ENCODE measurements at places on chromosomes 1 and 21.

DNA sequence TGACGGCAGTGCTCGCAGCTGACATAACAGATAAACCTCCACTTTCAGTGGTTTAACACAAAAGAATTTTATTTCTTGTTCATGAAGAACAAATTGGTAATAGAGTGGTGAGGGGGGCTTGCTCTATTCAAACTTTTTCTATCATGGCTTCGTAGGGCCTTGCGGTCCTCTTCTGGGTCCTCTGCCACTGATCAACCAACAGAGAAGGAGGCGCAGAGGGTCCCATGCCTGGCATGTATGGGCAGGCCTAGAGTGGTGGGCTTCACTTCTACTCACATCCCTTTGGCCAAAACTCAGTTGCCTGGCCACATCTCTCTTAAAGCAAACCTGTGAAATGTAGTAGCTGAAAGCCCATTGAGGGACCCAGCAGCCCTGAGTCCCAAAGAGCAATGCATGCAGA lies 460.5 kb downstream of the SIPA1L2 start:
- DNase-seq = no peak

DNA sequence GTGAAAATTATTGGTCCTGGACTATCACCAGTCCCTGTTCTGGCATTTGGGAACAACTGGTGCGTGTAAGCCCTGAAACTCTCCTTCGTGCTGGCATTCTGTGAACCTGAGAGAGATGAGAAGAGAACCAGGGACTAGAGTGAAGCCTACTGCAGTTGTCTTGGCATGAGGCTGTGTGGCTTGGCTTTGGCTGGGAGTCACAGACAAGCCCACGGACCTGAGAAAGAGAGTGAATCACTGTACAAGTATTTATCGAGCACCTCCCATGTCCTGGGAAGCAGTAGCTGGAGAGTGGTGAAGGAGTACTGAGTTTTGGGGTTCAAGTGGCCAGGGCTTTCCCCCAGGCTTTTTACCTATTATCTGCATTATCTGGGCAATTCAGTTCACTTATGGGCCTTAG lies 63.3 kb downstream of the FGGY start:
- no peak for DNase-seq

DNA sequence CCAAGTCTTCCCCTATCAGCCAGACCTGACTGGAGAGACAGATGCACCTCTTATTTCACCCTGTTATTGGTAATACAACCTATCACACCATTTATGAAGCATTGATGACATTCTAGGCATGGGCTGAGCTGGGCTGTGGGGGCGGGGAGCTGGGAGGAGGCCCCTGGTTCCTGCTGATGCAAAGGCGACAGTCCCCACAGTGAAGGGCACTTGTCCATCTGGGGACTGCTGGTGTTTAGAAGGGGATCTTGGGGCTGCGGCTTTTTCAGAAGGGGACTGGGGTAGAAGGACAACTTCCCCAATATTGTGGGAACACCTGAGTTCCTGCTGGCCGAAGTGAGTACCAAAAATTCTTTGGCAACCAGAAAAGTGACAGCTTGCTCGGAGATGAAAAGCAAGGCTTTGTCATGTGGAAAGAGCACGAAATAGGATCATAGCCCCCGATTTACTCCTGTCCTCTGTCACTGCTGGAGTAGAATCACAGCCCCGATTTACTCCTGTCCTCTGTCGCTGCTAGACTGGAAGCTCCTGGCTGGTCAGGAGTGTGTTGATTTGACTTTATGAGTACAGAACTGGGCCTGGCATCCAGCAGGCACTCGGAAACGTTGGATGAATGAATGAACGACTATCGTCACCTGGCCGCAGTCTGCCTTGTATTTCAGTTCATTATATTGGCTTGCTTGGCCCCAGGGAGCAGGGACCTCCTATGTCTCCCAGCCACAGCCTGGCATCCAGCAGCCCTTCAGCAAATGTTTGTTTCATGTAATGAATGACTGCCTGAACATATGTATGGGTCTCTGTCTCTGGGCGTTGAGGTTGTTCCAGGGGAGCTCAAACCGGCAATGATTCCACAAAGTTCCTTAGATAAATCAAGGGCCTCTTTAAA lies 16.5 kb upstream of the ETV3L start:
- DNase-seq = no peak

- no peak for DNase-seq
These were observed 109.5 kb downstream of the TRABD2B start for GRCh38 chr1:47887475-47888293.

GRCh38 chr1:100423832-100424337 lies 71.6 kb downstream of the CDC14A start:
- DNase-seq = peak; percentile 55

GRCh38 chr1:10723317-10723716 lies 73.1 kb downstream of the CASZ1 start:
- no peak for DNase-seq

DNA sequence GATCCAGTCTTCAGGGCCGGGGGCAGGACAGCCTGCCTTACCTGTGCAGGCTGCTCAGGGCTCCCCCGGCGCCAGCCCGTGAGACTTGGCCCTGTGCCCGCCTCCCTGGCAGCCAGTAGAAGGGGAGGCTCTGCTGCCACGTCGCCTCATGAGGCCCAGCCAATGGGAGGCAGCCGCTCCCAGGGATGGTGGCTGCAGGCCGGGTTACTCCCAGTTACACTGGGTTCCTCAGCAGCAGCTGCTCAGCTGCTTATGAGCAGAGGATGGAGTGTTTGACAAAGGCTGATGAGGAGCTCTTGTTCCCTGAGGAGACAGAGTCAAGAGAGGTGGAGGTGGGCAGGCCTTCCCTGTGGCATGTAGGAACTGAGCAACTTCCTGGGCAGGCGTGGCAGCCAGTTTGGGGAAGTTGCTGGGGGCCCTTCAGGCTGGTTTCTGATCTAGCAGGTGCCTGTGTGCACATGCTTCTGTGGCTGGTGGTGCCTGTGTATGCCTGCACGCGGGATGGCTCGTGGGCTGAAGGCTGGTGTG lies 5.5 kb downstream of the MFSD2A start:
- DNase-seq = peak; percentile 52

GRCh38 chr1:61645476-61645875 lies 79.5 kb downstream of the TM2D1 start:
- DNase-seq = no peak

- DNase-seq = no peak
These were observed 39.2 kb downstream of the CAMK2N1 start for GRCh38 chr1:20446796-20447195.

DNA sequence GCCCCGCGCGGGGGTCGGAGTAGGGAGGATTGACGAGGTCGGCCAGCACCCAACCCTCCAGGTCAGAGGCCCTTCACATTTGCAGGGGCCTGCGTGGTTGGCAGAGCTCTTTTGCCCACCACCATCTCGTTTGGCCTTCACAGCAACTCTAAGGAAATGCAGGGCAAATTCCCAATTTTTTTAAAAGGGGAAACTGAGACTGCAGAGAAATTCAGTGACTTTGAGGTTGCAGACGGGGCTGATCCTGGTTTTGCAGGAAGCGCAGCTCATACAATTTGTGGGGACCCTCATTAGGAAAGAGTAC lies 430 bp upstream of the ACBD3 start:
- DNase-seq = no peak

GRCh38 chr21:38985568-38986378 lies 180.0 kb downstream of the ETS2 start:
- DNase-seq = no peak

DNA sequence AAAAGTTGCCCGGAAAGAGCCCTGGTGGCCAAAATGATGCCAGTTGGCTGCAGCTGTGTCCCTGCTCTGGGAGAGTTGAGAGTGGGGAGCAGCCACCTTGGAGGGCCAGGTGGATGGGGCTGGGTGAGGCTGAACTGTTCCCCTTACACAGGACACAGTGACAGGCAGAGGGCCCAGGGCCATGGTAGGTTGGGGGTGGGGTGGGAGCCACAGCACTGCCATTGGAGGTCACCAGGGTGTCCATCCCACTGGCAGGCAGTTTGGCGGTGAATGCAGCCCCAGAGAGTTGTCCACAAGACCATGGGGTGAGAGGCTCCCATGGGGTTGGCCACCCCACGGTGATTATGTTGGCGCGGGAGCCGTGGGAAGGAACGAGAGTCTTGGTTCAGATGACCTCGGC lies 87.7 kb downstream of the POFUT2 start:
- DNase-seq = no peak

DNA sequence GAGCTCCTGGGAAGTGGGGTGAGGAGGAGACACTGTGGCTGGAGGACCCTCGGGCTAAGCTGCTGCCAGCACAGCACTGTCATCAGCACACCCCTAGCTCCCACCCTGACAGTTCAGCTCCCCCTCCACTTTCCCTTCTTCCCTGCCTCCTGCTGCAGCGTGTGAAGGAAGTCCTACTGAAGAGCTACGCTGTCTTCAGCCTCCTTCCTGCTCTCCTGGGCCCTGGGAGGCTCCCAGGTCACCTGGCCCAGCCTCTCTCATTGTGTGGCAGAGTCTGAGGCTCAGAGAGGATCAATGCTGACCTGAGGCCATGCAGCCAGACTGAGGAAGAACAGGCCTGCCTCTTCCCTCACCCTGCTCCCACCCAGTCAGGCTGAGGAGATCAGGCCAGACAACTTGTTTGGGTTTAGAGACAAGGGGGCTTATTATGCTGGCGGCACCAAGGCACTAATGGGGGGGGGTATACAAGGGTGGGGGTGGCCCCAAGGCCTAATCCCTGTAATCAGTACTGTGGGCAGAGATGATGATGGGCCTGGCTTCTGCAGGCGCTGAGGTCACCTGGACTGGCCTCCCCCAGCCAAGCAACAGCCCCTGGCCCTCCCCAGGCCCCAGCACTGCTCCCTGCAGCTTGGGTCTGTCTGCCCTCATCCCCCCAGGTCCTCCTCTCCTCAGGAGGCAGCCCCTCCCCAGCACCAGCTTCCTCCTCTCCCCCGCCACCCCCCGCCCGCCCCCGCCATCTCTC lies 9.1 kb downstream of the NES start:
- no peak for DNase-seq

DNA sequence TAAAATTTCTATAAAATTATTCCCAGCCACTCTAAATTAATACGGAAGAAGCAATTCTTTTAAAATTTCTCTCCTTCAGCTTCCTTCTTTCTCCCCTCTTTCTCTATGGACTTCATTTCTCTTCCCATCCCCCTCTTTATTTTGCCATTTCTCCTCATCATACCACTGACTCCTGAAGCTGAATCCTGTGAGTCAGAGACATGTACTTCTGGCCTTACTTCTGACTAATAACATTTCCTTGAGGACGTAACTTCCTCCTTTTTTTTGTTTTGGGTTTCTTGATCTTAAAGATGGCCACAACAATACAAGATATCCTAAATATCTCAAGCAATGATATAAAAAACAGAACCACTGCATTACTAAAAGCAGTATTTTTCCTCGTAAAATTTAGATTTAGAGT lies 63.6 kb upstream of the DENND1B start:
- no peak for DNase-seq

GRCh38 chr1:116720364-116721038 lies 33.7 kb upstream of the CD2 start:
- DNase-seq = no peak

DNA sequence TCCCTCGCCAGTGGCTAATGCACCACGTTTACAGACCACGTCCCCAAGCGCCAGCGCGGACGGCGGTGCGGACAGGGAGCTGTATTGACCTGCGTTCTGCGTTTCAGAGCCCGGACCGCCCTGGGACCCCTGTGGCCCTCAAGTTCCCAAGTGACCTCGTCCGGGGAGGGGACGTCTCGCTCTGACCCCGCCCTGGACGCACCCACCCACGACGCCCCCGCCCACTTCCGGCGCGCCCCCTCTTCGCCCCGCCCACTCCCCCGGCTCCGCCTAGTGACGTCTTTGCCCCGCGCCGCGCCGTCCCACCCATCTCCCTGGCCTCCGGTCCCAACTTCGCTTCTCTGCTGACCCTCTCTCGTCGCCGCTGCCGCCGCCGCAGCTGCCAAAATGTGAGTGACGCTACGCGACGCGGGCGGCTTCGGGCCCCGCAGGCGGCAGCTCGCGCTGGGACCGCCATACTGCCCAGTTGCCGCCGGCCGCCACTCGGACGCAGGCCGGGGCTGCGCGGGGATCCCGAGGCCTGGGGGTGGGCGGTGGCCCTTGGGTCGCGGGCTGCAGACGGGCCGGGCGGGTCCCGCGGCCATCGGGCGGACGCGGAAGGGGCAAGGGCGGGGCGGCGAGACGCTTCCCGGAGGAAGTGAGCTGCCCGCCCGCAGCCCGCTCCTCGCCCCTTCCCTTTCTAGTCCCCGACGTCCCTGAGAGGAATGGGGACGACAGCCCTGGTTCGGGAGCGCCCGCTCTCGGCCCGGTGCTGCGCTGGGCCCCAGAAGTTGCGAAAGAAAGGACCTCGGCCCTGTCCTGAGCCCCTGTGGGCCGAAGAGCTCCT lies at the start of gene VAMP3:
Gene VAMP3, plus strand, starts transcription at position 300 of the 826 bp plus-strand sequence. Its CDS starts 88 bp downstream, at position 388.
- DNase-seq = peak; percentile 83

- DNase-seq = no peak
These were observed 23.5 kb downstream of the GJA5 start for GRCh38 chr1:147736883-147737282.

GRCh38 chr1:49294539-49294938 lies 517.8 kb upstream of the BEND5 start:
- no peak for DNase-seq

DNA sequence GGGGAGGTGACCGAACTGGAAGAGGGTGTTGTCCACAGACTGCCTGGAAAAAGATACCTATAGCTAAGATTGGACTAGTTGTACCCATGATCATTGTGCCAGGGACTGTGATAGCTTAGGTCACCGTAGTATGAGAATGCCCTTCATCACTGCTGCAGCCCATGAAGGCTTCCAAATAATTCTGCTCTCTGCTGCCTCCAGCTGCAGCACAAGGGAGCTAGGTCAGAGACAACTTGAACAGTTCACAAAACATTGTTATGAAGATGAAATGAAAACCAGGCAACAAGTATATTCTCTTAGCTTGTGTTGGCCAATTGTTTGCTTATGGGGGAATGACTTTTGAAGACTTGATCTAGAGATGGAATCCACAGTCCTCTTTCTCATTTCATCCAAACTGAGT lies 246.7 kb downstream of the MRPL39 start:
- DNase-seq = no peak
